ENCODE measurements at places on chromosomes 4 and X.

- DNase-seq, result no peak
- H3K4me3 ChIP-seq, result no peak overlapping the region
- no peaks in the 10 kb centered on the region for H3K4me1 ChIP-seq
- no peaks in the 10 kb centered on the region for H3K27me3 ChIP-seq
- no peaks in the 10 kb centered on the region for H3K36me3 ChIP-seq
Measured at GRCh38 chr4:40493160-40493559, 136.5 kb downstream of the RBM47 start.

DNA sequence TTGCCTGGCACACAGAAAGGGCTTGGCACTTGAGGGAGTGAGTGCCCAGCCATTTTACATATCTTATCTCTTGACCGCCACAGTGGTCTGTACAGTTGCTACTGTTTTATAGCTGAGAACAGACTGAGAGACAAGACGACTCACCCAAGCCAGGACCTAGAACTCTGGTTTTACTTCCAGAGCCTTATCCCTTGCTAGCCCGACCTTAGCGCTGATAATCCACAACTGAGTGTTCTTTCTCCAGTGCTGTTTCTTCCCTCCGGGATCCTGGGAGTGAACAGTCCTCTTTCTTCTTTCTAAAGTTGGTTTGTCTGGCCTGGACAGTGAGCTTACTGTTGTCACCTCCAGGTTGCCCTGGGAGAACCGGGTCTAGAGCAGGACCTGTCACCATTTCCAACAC, 52.5 kb upstream of the TADA2B start:
- peaks cover 19% of the 10 kb centered on the region for H3K36me3 ChIP-seq
- H3K4me3 ChIP-seq, result no peak overlapping the region
- no peak for DNase-seq
- H3K27me3 ChIP-seq, result no peaks in the 10 kb centered on the region
- H3K4me1 ChIP-seq, result peaks cover 13% of the 10 kb centered on the region

DNA sequence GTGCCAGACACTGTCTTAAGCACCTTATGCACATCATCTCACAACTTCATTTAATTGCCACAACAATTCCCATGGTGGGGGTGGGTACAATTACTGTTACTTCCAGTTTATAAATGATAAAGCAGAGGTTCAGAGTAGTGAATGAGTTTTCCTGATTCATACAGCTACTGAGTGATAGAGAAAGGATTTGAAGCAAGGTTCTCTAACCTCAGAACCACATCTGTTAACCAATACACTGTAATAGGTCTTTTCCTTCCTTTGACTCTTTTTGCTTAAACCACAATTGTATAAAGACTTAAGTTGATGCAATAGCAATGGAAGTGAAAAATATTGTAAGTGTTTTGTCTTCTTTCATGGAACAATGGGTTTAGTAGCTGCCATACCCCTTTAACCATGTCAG, 43.5 kb upstream of the PAK3 start:
- H3K4me3 ChIP-seq, result no peak overlapping the region
- H3K27me3 ChIP-seq, result no peaks in the 10 kb centered on the region
- no peak overlapping the region for H3K27ac ChIP-seq
- no peaks in the 10 kb centered on the region for H3K36me3 ChIP-seq

- no peak overlapping the region for H3K4me3 ChIP-seq
- H3K4me1 ChIP-seq, result no peaks in the 10 kb centered on the region
- no peaks in the 10 kb centered on the region for H3K36me3 ChIP-seq
- H3K27ac ChIP-seq, result no peak overlapping the region
- H3K27me3 ChIP-seq, result no peaks in the 10 kb centered on the region
Measured at GRCh38 chr4:126081336-126081735, 766.6 kb downstream of the FAT4 start.

- peaks cover 15% of the 10 kb centered on the region for H3K27me3 ChIP-seq
- H3K4me3 ChIP-seq, result no peak overlapping the region
- H3K4me1 ChIP-seq, result peaks cover 5% of the 10 kb centered on the region
- no peaks in the 10 kb centered on the region for H3K36me3 ChIP-seq
- no peak overlapping the region for H3K27ac ChIP-seq
- DNase-seq, result peak; percentile 69
Measured at GRCh38 chr4:2793586-2794485, 951 bp downstream of the SH3BP2 start.

- no peaks in the 10 kb centered on the region for H3K36me3 ChIP-seq
- H3K4me1 ChIP-seq, result no peaks in the 10 kb centered on the region
- no peaks in the 10 kb centered on the region for H3K27me3 ChIP-seq
- H3K4me3 ChIP-seq, result no peak overlapping the region
- H3K27ac ChIP-seq, result no peak overlapping the region
Measured at GRCh38 chrX:151476604-151477303, 79.7 kb downstream of the VMA21 start.

DNA sequence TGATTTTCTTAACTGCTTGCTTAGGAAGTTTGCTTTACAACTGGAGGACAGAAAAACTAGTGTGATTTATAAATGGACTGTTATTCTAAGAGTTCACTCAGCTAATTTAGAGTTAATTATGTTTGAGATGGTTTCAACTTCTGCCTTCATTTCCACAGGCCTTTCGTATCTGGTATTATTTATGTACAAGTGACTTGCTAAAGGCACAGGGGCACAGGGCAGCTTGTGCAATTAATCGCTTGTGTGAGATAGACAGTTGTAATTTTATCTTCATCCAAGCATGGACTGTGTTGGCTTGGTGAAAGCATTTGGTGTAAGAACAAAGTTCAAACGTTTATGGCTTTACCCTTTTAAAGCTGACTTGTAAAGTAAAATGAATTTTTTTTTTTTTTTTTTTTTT, 38.3 kb downstream of the GPAT3 start:
- H3K4me1 ChIP-seq, result no peaks in the 10 kb centered on the region
- no peaks in the 10 kb centered on the region for H3K27me3 ChIP-seq
- no peak for DNase-seq
- no peak overlapping the region for H3K4me3 ChIP-seq
- no peaks in the 10 kb centered on the region for H3K36me3 ChIP-seq

- H3K27ac ChIP-seq, result no peak overlapping the region
- no peaks in the 10 kb centered on the region for H3K4me1 ChIP-seq
- H3K27me3 ChIP-seq, result peaks cover 8% of the 10 kb centered on the region
Measured at GRCh38 chr4:173057901-173058300, 110.7 kb upstream of the GALNT7 start.

- DNase-seq, result no peak
- H3K4me1 ChIP-seq, result no peaks in the 10 kb centered on the region
- H3K4me3 ChIP-seq, result no peak overlapping the region
- no peaks in the 10 kb centered on the region for H3K27me3 ChIP-seq
- no peaks in the 10 kb centered on the region for H3K36me3 ChIP-seq
Measured at GRCh38 chrX:9923357-9923756, 43.8 kb upstream of the CLDN34 start.

- DNase-seq, result no peak
- H3K36me3 ChIP-seq, result no peaks in the 10 kb centered on the region
- no peak overlapping the region for H3K27ac ChIP-seq
Measured at GRCh38 chr4:123449780-123450179, 53.2 kb downstream of the SPRY1 start.

GRCh38 chrX:33126469-33126868, 84.9 kb downstream of the DMD start:
- no peak overlapping the region for H3K27ac ChIP-seq
- H3K36me3 ChIP-seq, result no peaks in the 10 kb centered on the region
- DNase-seq, result no peak
- no peak overlapping the region for H3K4me3 ChIP-seq
- peaks cover 3% of the 10 kb centered on the region for H3K4me1 ChIP-seq

DNA sequence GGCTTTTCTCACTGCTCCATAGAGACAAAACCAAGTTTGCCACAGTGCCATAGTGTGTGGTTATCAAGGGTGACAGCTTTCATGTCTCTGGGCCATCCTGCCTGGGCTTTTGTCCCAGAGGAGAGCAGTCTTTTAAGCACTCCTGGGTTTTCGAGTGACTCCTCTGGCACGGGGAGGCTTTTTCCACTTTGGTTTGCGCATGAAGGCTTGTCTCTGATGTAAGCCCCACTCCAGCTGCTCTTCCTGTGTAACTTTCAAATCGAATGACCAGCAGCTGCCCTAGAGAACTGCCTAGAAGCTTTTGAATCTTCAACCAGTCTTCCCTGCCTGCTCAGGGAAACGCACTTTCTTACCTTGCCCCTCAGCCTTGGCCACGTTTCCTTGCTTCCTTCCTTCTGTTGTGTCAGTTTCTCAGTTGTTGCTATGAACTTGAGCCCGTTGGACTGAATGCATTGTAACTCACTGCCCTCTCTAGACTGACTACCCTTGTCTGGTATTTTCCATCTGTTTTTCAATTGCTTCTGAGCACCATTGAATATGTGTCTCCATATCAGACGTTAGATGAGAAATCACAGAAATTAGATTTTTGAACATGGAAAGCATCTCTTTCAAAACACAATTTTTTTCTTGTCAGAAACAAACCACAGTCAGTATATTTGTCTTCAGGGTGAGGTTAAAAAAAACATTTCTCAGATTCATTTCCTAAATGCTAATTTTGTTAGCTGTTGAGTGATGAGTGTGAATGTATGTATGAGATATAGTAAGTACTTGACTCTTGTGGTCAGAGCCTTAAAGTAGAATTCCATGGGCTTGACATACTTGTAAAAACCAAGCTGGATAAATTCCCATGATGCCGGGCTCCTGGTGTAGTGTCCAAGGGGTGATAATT, 45.3 kb downstream of the SLC9A6 start:
- no peak for DNase-seq
- H3K4me3 ChIP-seq, result no peak overlapping the region
- H3K27ac ChIP-seq, result no peak overlapping the region
- no peaks in the 10 kb centered on the region for H3K4me1 ChIP-seq
- H3K36me3 ChIP-seq, result no peaks in the 10 kb centered on the region

- no peaks in the 10 kb centered on the region for H3K4me1 ChIP-seq
- no peak overlapping the region for H3K27ac ChIP-seq
- no peaks in the 10 kb centered on the region for H3K36me3 ChIP-seq
- no peak overlapping the region for H3K4me3 ChIP-seq
Measured at GRCh38 chr4:175070444-175070843, 152.3 kb downstream of the ADAM29 start.

- H3K4me3 ChIP-seq, result no peak overlapping the region
- no peak overlapping the region for H3K27ac ChIP-seq
- DNase-seq, result no peak
- H3K4me1 ChIP-seq, result no peaks in the 10 kb centered on the region
Measured at GRCh38 chr4:74166135-74166534, 8.2 kb downstream of the MTHFD2L start.

GRCh38 chrX:35023683-35024082, 81.1 kb downstream of the FAM47B start:
- no peak overlapping the region for H3K4me3 ChIP-seq
- no peaks in the 10 kb centered on the region for H3K36me3 ChIP-seq
- no peak overlapping the region for H3K27ac ChIP-seq
- DNase-seq, result no peak
- H3K27me3 ChIP-seq, result no peaks in the 10 kb centered on the region

DNA sequence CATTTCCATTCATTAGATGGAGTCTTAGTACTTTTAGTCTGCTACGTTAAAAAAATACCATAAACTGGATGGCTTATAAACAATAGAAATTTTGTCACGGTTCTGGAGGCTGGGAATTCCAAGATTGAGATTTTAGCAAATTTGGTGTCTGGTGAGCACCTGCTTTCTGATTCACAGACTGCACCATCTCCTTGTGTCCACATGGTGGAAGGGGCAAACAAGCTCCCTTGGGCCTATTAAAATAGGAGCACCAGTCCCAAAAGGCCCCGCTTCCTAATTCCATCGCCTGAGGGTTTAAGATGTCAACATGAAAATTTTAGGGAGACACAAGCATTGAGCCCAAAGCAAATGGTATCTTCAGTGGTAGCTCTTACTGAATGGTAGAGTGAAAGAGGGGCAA, 120.5 kb upstream of the MAP9 start:
- no peak overlapping the region for H3K27ac ChIP-seq
- H3K4me1 ChIP-seq, result no peaks in the 10 kb centered on the region
- no peak overlapping the region for H3K4me3 ChIP-seq

DNA sequence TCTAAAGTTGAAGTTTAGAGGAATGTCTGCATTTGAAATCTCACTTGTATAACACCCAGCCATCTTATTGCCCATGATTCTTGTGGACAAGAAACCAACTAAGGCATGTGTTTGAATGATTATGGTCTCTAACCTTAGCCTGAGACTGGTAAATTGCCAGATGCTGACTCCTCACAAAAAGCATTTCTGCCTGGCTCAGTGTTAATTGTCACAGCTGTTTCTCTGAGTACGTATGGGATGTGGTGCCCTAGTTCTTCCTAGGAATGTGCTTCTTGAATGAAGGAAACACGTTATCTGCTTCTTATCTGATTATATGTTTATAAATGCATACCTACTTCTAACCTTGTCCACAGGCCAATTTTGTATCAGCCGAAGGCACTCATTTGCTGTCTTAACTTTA, 63.1 kb upstream of the NDP start:
- no peak for DNase-seq
- H3K36me3 ChIP-seq, result no peaks in the 10 kb centered on the region
- H3K27me3 ChIP-seq, result no peaks in the 10 kb centered on the region
- H3K27ac ChIP-seq, result no peak overlapping the region
- H3K4me1 ChIP-seq, result no peaks in the 10 kb centered on the region

DNA sequence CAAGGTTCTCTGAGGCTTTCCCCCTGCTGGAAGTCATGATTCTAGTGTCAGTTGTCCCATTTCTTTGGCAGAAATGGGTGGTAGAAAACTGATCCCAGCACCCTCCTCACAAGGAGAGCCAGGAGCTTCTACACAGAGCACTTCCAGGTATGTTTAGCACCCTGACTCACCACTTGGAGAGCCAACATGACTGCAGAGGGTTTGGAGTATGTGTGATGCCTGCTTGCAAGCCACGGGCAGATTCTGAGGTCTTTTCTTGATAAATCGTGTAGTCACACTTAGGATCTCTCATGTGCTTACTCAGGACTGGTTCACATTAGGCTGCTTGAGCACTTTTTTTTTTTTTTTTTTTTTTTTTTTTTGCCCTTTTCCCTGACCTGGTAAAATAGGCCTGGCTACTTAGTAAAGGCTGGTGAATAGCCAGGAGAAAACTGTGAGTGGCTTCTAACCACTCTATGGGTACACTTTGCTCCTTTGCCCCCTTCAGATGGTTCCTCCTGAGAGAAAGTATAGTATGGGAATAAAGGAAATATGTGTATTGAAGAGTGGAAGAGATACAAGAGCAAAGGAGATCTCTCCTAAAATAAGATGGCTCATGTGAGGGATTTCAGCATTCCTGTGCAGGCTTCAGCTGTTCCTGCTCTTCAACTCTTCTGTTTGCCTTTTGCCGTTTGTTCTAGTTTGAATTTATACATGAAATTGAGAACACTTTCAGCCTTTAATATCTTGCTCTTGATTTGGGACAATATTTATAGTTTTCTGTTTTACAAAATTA, 103.6 kb downstream of the EMCN start:
- no peak overlapping the region for H3K4me3 ChIP-seq
- peak; percentile 49 for DNase-seq
- no peaks in the 10 kb centered on the region for H3K36me3 ChIP-seq
- no peaks in the 10 kb centered on the region for H3K27me3 ChIP-seq
- H3K27ac ChIP-seq, result no peak overlapping the region

DNA sequence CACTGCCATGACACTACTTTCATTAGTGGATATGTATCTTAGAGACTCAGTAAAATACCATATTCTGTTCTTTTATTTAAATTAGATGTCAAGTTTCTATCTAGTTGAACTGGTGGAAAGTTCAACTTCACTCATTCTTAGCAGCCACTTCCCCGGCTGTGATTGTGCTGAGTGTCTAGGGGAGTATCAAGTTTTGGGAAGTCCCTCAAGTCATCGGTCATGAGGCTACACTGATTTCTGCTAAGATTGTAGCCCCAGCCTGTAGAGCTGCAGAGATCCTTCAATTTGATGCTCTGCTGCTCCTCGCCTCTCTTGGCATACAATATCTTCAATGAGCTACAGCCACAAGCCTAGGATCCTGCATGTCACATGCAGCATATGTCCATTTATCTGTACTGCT, 53.9 kb downstream of the DMP1 start:
- no peaks in the 10 kb centered on the region for H3K27me3 ChIP-seq
- no peaks in the 10 kb centered on the region for H3K36me3 ChIP-seq
- H3K4me3 ChIP-seq, result no peak overlapping the region
- H3K4me1 ChIP-seq, result no peaks in the 10 kb centered on the region
- no peak overlapping the region for H3K27ac ChIP-seq
- DNase-seq, result no peak

Data from endodermal cell (in vitro differentiated cells).